ENCODE measurements at places on chromosomes 5 and 9.

- DNase-seq: no peak
These were observed 145.0 kb upstream of the FTMT start for GRCh38 chr5:121706686-121707085.

- DNase-seq: no peak
These were observed 22.6 kb downstream of the ASS1 start for GRCh38 chr9:130467316-130467715.

DNA sequence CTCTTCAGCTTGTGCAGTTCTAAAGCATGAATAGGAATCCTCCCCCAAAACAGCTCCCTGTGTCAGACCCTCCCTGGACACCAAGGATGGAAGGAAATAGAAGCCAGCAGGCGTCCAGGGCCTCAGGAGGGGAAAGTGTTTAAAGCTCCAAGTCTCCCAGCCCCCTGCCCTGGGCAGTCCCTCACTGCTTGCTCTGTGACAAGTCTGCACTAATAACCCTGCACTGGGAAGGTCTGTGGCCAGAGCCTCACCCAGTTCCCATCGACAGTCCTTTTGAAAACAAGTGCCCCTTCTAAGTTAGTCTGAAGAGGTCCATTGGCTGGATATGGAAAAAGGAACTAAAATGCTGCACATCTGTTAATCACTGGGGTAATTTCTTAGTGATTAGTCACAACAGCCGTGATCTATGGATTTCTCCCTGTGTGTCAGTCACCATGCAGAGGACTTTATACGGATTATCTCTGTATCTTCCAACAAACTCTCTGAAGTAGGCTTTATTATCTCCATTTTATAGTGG, 195.3 kb downstream of the FBXL7 start:
- DNase-seq: no peak

DNA sequence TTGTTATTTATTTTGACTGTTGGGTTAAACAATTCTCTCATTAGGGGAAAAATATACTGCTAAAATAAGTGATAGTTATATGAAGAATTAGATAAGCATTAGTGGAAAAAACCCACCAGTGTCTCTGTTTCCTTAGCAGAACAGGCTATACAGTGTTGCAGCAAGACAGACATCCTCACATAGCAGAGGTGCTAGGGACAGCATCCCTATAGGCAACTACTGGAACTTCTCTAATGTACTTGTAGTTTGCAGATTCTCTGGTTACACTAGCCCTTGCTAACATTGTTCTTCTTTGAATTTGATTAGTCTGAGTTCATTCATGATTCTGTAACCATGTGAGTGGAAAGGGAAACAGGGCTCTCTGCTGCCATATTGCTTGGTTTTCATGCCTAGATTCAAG, 661.8 kb upstream of the RGMB start:
- DNase-seq: no peak

GRCh38 chr9:100083448-100084127, 15.2 kb downstream of the ERP44 start:
- DNase-seq: no peak

DNA sequence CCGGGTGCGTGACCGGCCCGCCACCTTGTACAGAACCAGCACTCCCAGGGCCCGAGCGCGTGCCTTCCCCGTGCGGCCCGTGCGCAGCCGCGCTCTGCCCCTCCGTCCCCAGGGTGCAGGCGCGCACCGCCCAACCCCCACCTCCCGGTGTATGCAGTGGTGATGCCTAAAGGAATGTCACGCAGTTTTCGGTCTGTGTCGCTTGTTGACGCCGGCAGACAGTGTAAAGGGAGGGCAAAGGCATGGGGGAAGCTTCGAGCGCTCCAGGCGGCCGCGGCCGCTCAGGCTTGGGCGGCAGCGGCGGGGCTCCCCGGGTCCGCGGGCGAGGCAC, 1.3 kb downstream of the LRRC26 start:
- DNase-seq: no peak

GRCh38 chr5:103744159-103744558, 181.6 kb upstream of the NUDT12 start:
- DNase-seq: no peak

GRCh38 chr5:151829370-151829769, 57.6 kb downstream of the G3BP1 start:
- no peak for DNase-seq
